ENCODE measurements at places on chromosomes 3 and 15. TPM values are rescaled to one million over a fixed set of nuclear protein-coding genes. Genes with fewer than 3 reads are reported as not detected.

DNA sequence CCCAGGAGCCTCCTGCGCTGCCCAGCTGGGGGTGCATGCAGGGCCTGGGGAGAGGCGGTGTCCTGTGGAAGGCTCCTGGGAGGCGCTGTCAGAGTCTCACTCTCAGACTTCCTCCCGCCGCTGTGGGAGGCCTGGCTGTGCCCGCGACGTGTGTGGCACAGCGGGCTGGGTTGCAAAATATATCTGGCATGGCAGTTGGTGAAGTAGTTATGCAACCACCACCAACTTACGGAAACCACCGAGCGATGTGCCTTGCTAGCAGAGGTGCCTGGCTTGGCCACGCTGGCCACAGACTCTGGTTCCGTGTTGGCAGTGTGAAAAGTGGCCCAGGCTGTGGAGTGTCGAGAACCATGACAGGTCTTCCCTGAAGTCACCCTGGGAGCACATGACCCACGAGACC, 30.6 kb upstream of the GATA2 start:
- DNase-seq: no peak

DNA sequence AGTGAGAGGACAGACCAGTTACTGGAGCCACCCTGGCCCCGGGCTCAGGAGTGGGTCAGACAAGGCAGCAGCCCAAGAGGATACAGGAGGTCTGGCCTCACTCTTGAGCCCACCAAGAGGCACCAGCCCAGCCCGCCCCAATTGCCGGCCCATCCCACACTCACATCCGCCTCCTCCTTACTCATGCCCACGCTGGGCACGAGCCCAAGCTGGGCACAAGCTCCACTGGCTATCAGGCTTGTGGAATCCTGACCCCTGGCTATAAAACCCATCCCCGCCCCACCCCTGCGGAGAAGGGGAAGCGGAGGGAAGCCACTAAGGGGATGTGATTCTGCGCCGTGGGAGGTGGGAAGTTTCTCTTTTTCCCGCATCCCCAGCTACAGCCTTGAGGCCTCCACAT, 25.9 kb downstream of the ADCY5 start:
- no peak for DNase-seq

DNA sequence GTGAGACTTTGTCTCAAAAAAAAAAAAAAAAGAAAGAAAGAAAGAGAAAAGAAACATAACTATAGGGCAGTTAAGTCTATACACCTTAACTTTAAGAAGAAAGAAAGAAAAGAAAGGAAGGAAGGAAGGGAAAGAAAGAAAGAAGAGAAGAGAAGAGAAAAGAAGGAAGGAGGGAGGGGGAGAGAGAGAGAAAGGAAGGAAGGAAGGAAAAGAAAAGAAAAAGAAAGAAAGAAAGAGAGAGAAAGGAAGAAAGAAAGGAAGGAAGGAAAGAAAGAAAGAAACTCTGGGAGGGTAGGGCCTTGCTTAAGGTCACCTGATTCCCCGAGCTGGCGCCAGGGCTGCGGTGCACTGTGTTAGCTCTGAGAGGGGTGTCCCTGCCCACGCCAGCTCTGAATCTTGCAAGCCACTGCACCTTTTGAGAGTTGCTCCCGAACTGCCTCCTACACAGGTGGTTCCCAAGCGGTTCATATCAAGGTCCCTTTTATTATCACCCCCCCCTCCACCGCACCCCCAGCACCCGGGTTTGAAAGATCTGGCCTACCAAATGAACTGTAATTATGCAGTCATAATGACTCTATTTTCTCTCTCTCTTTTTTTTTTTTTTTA, 39.2 kb upstream of the VPS8 start:
- DNase-seq: no peak

CD200 gene
- total RNA-seq: 11.8 TPM

CHRNA5 gene
- total RNA-seq: 2.1 TPM

AP3B2 gene
- not detected for total RNA-seq
